NCI-H510A treated with DMSO at 0.1 percent for 48 hours (cell line): ENCODE measurements at places on chromosomes 12 and 14.

- no peak for DNase-seq
These were observed 20.0 kb downstream of the TUNAR start for GRCh38 chr14:95896498-95897135.

GRCh38 chr12:77401064-77401769 is 335.8 kb upstream of the E2F7 start:
- DNase-seq = no peak

GRCh38 chr14:60651796-60652673 is 2.8 kb upstream of the SIX1 start:
- DNase-seq = no peak

DNA sequence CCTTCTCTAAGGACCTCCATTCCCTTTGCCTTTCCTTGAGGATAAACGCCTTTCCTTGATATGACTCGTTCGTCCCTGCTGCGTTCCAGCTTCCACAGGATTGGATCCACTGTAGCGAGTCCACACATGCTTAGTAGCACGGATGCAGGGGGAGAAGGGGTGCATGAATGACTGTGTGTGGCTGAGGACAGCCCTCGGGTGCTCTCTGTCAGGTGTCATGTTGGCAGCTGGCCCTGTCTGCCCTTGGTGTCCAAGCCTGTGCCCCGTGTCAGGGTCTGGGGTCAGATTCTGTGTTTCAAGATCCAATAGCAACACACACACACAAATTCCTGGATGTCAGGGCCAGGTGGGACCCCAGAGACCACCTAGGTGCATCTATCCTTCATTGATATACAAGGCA is 17.5 kb upstream of the KRT80 start:
- DNase-seq = no peak

- DNase-seq = no peak
These were observed 32.0 kb upstream of the CCDC60 start for GRCh38 chr12:119302451-119303080.

DNA sequence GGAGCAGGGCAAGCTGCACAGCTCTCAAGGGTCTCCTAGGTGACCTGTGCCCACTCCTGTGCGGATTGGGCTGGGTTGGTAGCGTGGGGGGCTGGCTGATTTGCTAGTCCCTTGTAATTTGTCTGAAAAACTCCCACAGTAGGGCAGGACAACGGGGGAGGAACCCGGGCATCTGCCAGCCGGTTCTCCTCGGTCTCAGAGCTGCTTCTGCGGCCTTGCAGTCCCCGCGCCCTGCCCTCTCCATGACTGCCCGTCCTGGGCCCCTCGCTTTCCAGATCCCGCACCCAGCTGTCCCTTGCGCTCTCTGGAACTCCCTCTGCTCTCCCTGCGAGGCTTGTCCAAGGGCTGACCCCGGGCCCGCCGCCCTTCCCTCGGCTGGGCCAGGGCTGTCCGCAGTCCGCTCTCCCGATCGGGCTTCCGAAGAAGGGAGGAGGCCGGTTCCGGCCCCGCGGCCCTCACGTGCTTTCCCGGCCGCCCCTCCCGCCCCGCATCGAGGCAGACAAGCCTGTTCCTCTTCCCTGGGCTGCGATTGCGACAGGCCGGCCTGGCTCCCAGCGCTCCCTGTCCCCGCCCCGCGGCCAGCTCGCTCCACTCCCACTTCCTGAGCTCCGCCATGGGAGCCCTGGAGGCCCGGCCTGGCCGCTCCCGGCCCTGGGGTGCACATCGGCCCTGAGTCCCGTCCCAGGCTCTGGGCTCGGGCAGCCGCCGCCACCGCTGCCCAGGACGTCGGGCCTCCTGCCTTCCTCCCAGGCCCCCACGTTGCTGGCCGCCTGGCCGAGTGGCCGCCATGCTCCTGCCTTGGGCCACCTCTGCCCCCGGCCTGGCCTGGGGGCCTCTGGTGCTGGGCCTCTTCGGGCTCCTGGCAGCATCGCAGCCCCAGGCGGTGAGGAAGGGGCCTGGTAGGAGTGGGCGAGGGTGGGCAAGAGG is at the start of gene LTBR:
Gene LTBR (plus strand): TSS at position 591 of the 927 bp plus-strand sequence. CDS start 197 bp downstream, at position 788.
- peak; percentile 54 for DNase-seq

- no peak for DNase-seq
These were observed 340.9 kb downstream of the ALG10 start for GRCh38 chr12:34363050-34363673.

DNA sequence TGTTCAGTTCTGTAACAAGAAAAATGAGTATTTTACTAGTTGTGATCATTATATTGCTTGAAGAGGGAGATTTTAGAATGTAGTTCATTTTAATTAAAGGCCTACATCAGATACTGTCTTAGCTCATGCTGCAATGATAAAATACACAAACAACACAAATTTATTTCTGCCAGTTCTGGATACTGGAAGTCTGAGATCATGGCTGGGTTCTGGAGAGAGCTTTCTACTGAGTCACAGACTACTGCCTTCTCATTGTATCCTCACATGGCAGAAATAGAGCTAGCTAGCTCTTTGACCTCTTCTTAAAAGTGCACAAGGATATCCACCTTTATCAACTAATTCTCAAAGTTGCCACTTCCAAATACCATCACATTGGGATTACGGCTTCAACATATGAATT is 53.8 kb downstream of the MIS18BP1 start:
- DNase-seq = no peak

- DNase-seq = no peak
These were observed 19.0 kb downstream of the NINJ2 start for GRCh38 chr12:644303-644639.

DNA sequence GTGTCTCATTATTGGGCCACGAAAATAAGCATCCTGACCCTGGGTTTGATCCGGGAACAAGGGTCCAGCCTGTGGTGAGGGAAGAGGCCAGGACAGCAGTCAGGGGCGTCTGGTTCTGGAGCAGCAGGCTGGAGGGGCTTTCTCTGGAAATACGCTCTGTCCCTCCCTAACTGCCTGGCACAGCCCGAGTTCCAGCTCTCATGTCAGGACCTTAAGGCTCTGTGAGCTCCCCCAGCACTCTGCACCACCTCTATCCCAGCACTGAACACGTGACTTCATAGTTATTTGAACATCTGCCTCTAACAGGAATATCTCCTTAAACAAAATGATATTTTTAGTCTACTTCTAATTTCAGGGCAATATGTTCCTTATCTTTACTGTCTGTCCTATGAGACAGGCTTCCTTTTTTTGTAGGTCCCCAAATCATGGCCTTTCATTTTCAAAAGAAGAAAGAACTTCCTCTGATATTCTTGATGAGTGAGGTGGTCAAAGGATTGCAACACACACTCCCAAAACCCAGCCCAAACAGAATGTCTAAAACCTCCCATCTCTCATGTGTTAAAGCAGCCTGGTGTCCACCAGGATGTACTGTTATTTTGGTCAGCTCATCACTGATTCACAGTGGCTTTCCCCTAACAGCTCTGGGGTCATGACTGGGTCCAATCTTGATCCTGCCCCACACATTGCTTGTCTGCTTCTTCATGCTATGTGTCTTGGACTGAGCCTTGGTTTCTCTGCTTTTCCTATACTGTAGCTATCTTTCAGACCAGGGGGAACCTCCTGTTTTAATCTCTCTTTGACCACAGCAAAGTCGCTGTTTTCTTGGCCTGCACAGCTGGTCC is 9.7 kb downstream of the AQP6 start:
- DNase-seq = no peak

GRCh38 chr14:102234331-102235264 is 70.4 kb downstream of the MOK start:
- DNase-seq = no peak

DNA sequence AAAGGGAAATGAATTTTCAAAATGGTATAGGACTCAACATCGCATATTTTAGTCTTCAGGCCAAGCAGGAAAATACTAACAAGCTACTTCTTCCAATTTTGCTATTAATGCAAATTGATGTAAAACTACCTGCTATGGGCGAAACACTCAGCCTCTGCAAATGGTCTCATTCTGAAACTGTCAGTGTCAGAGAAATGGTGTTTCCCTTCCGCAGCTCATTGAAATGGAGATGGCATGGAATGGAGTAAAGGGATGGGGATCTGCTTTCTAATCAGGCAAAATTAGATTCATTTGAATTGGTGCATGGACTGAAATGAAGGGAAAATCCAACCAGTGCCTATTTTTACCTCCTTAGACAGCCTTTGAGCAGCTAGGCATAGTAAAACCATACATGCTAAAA is 80.4 kb upstream of the EEA1 start:
- DNase-seq = no peak

DNA sequence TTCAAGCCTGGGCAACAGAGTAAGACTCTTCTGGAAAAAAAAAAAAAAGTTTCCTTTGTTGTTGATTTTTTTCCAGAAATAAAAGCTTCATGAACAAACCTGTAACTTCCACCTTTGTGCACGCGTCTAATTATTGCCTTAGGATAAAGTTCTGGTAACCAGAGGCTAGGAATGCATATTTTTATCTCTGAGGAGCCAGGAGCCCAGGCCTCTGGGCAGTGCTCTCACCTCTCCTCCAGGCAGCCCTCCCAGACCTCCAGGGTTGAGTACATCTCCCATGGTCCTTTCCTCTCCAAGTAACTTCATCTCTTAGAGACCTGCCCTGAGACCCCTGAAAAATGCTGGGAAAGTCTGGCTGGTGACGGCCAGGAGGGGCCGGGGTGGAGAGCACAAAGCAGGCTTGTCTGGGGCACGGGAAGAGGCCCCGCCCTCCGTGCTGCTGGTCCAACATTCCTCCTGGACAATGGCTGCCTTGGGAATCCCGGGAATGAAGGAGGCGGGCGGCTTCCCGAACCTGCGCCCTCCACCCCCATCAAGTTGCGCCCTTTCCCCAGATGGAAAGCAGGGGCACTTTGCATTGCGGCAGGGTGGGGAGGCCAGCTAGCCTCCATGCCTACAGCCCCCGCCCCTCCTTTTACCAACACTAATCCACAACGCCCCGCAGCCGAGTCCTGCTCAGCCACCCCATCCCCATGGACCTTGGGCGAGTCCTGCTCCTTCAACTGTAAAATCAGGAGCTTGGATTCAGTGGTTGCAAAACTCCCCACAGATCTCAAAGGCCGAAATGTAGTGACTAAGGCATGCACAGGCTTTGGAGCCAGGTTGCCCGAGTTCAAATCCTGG is 7.3 kb upstream of the FIGNL2 start:
- DNase-seq = no peak

GRCh38 chr14:48616931-48617330 is 941.5 kb upstream of the MDGA2 start:
- DNase-seq = no peak

DNA sequence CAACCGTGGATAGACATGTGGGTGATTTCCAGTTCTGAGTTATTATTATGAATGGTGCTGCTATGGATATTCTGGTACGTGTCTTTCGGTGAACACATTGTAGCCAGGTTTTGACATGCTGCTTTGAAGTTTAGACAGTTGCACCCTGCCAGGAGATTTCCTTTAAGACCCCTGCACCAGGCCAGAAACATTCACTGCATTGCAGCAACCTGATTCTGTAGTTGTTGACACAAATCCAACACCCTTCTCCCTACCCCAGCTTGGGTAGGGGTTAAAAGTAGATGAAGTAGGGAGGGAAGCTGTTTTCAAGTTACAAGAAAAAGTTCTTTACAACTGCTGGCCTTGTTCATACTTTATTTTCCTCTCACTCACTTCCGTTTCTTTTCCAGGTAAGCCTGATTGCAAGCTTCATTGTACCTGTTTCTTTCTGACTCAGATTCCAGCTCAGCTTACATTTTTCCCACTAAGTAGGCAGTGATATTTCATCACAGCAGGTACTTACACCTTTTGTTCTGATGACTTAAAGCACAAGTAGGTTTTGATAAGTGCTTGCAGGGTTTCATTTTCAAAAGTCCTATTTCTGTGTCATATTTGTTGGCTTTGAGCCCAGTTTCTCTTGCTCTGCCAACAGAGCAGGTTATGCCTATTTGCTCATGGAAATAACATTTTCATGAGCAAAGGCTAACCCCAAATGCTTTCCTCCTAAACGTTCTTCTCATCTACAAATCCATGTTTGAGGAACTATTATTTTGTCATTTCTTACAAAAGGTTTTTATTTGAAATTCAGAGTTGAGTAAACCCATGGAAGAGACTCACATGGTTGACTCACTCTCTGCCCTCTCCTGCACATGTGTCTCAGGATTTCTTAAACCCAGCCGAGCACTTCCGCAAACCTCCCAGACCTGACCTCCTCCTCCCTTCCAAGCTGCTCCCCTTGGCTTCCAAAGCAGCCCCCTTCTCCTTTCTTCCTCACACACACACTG is 12.1 kb upstream of the LTA4H start:
- DNase-seq = peak; percentile 80

GRCh38 chr14:39988939-39989338 is 556.7 kb upstream of the FBXO33 start:
- DNase-seq = peak; percentile 81

GRCh38 chr14:76836029-76836630 is 9.9 kb downstream of the LRRC74A start:
- no peak for DNase-seq

- DNase-seq = no peak
These were observed 63.6 kb downstream of the CHST11 start for GRCh38 chr12:104520242-104520900.

DNA sequence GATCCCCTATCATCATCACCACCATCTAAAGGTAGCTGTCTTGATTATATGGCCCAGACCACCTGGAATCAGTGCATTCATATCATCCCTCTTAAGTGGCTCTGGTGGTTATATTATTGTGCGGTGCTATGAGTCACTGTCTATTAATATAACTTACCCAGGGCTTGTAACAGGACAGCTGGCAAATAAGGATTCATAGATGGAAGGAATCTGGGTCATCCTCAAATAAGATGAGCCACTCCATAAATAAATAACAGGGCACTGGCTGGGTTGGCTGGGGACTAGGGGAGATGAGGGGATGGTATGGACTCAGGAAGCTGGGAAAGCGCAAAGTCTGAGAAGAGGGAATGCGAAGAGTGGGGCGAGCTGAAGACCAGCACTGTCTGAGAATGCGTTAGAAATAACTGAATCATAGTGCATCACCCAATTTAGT is 216.1 kb downstream of the NUAK1 start:
- DNase-seq = no peak

DNA sequence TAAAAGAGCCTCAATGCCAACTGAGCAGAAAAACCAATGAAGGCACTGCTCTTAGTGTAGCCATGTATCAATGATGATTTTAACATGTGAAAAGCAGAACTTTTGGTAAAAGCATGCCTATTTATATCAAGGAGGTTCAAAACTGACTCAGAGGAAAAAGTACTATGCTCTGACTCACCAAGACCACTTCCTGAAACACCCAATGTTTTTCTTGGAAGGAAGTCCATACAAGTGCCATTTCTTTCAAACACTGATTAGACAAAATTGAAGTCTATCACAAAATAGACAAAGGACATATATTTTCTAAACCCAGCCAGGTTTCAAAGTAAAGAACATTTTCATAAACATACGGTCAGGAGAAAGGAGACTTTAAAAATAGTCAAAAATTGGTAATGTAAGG is 88.6 kb downstream of the EPS8 start:
- DNase-seq = no peak

DNA sequence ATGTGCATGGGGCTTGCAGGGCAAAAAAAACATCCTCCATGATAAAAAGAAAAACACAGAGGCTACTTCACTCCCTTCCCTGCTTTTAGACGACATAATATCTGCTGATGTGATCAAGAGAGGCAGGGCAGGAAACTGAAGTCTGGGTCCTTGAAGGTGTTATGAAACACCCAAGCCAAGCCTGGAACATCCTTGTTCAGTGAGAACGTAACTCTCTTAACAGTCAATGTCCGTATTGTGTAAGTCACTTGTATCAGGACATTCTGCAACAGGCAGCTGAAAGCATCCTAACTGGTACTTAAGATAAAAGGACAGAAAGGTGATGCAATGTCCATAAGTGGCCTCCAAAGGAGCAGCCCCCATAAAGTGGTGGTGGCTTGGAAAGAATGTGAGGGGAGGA is 20.0 kb downstream of the KCNK10 start:
- DNase-seq = no peak

GRCh38 chr12:57112492-57113294 is 1.5 kb upstream of the STAT6 start:
- DNase-seq = no peak

GRCh38 chr14:100065111-100065871 is at the start of gene EVL:
Gene EVL, plus strand, starts transcription at chr14:100065422. Its CDS starts 79 bp downstream, at chr14:100065501.
- DNase-seq = peak; percentile 37
